Type B pancreatic cell (in vitro differentiated cells): ENCODE measurements at places on chromosomes 3 and 15. TPM values are rescaled to one million over a fixed set of nuclear protein-coding genes. Genes with fewer than 3 reads are reported as not detected.

AMOTL2 gene
- 79.2 and 122 TPM in 2 replicates for total RNA-seq

RNF123 gene
- total RNA-seq: 47.2 and 49.9 TPM in 2 replicates

NME9 gene
- 0.40 and 3.7 TPM in 2 replicates for total RNA-seq

- no peaks in the 10 kb centered on the region for H3K36me3 ChIP-seq
- peaks cover 26% of the 10 kb centered on the region for H3K4me1 ChIP-seq
- H3K4me3 ChIP-seq: no peak overlapping the region
- no peak for DNase-seq
- H3K27ac ChIP-seq: no peak overlapping the region
Measured at GRCh38 chr15:66069751-66070150, 183.8 kb downstream of the MEGF11 start.

DNA sequence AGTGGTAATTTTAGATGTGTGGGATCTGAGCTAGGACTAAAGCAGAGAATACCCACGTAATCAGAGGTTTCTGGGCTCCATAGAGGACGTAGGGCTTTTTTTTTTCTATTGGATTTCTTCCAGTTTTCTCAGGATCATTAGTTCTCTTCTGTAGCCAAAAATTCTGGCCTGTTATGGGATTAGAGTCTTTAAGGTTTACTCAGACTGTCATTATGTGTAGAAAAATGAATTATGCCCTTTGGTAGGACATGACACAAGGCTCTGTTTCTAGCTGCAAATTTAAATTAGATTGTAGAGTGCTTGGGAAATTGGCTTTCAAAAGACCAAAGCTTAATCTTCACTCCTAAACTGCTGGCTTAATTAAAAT is 1.9 kb downstream of the SETD5 start:
- H3K4me3 ChIP-seq: peak overlapping the region; percentile 99
- H3K27ac ChIP-seq: peak overlapping the region; percentile 99
- DNase-seq: no peak

DNA sequence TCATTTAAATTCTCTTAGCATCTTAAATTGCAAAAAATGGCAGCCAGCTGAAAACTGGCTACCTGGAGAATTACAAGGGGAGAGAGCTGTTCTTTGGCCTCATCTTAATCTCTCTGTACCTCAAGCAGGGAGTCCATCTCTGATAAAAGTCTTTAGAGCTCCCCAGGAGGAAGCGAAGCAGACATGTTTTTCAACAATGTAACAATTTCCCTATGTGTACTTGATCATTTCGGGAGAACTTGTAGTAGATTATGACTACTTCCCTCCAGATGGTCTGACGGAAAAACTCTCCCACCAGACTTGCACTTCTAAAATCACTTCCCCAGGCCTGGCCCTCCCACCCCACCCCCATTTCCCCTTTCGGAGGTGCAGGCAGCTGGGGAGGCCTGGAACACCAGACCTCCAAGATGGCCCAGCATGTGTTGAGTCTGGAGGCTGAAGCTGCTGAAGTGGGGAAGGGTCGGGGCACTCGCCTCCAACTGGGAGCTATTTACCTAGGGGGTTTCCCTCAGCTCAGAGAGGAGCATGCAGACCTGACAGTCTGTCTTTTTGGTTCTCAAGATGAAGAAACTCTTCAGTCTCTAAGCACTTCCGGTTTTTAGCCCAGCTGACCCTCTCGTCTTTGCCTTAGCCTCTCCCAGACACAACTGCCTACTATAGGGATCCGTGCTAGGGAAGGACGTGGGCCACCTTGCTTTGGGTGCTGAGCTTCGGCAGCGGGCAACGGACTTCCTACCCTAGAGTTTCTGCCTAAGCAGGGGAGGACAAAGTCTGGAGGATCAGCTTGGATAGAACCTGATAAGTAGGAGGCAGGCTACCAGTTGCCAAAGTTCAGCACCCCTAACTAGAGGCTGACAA is 164.0 kb upstream of the TBL1XR1 start:
- peaks cover 8% of the 10 kb centered on the region for H3K27me3 ChIP-seq
- H3K4me3 ChIP-seq: peak overlapping the region; percentile 88
- peaks cover 57% of the 10 kb centered on the region for H3K4me1 ChIP-seq
- no peaks in the 10 kb centered on the region for H3K36me3 ChIP-seq
- H3K27ac ChIP-seq: peak overlapping the region; percentile 98

DNA sequence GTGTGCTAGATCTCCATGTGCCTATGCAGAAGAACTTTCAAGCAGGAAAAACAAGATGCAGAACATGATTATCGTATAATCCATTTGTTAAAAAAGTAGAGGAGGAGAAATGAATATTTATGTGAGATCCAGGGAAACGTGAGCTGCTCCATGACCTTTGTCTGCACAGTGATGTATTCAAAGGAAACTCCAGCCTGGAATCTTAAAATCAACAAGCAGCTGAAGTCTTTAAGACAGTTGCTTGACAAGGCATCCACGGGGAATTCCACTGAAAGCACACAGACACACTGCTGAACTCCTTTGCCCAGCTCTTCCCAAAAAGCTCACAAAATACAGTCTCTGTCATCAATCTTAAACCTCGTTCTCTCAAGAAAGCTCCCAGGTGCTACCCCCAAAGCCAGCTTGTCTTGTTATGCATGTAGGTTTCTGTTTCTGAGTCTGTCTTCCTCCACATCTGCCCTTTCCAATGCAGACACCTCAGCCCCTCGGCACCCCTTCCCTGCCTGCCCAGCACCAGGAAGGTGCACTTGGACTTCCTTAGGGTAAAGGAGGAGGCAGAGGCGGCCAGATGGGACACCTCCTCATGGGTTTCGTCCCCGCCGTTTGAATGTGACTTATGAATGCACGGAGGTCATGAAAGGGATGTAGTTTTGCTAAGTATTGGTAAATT is 28.7 kb downstream of the LRRK1 start:
- H3K4me1 ChIP-seq: no peaks in the 10 kb centered on the region
- H3K27me3 ChIP-seq: peaks cover 4% of the 10 kb centered on the region
- H3K27ac ChIP-seq: no peak overlapping the region
- DNase-seq: no peak
- no peaks in the 10 kb centered on the region for H3K36me3 ChIP-seq

GRCh38 chr3:177733233-177733632 is 536.0 kb upstream of the TBL1XR1 start:
- peaks cover 3% of the 10 kb centered on the region for H3K36me3 ChIP-seq
- peaks cover 42% of the 10 kb centered on the region for H3K4me1 ChIP-seq
- DNase-seq: no peak
- no peaks in the 10 kb centered on the region for H3K27me3 ChIP-seq
- no peak overlapping the region for H3K4me3 ChIP-seq
